ENCODE measurements at places on chromosomes 5 and 9.

DNA sequence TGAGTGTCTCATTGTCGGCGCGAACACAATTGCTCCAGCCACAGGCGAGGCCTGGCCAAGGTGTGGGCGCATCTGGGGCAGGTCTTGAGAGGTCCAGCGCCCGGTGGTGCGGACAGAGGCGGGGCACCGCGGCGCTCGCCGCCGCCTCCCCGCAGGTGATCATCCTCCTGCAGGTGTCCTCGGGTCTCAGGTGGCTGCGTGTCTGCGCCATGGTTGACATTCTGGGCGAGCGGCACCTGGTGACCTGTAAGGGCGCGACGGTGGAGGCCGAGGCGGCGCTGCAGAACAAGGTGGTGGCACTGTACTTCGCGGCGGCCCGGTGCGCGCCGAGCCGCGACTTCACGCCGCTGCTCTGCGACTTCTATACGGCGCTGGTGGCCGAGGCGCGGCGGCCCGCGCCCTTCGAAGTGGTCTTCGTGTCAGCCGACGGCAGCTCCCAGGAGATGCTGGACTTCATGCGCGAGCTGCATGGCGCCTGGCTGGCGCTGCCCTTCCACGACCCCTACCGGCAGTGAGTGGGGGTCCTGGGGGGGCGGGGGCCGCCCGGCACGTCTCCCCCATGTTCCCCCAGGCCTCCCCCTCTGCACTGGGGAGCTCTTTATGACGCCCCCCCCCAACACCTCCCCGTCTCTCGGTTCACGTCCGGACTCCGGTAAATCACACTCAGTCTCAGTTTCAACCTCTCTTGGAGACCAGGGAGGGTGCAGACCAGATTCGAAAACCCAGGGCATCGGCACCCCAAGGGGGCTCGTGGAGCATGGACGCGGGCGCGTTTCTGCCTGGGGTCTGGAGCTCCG lies 446 bp downstream of the NXNL2 start:
- no peak overlapping the region for H3K27ac ChIP-seq
- peaks cover 18% of the 10 kb centered on the region for H3K4me1 ChIP-seq
- peaks cover 12% of the 10 kb centered on the region for H3K27me3 ChIP-seq
- H3K4me3 ChIP-seq, result peak overlapping the region; percentile 82

GRCh38 chr9:133477992-133478850 lies 678 bp downstream of the SLC2A6 start:
- H3K27me3 ChIP-seq, result peaks cover 5% of the 10 kb centered on the region
- no peak overlapping the region for H3K27ac ChIP-seq
- H3K36me3 ChIP-seq, result peaks cover 3% of the 10 kb centered on the region
- peak overlapping the region; percentile 79 for H3K4me3 ChIP-seq
- peak; percentile 36 for DNase-seq
- H3K4me1 ChIP-seq, result no peaks in the 10 kb centered on the region

DNA sequence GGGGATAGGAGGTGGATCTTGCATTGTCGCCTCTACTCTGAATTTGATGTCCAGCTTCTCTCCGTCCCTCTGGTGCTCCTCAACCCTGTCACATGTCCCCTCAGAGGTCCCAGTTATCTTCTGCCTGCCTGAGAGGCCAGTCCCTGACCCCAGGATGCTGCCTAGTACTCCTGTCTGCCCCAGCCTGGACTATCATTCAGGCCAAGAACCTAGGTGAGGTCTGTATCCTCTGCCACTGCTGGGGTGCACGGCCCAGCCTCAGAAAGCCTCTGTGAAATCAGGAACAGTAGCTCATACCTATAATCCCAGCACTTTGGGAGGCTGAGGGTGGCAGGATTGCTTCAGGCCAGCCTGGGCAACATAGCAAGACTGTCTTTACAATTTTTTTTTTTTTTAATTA lies 8.6 kb downstream of the SPINK4 start:
- H3K36me3 ChIP-seq, result peaks cover 27% of the 10 kb centered on the region
- no peak overlapping the region for H3K27ac ChIP-seq
- peaks cover 10% of the 10 kb centered on the region for H3K4me1 ChIP-seq
- H3K4me3 ChIP-seq, result no peak overlapping the region
- peaks cover 5% of the 10 kb centered on the region for H3K27me3 ChIP-seq
- DNase-seq, result no peak

DNA sequence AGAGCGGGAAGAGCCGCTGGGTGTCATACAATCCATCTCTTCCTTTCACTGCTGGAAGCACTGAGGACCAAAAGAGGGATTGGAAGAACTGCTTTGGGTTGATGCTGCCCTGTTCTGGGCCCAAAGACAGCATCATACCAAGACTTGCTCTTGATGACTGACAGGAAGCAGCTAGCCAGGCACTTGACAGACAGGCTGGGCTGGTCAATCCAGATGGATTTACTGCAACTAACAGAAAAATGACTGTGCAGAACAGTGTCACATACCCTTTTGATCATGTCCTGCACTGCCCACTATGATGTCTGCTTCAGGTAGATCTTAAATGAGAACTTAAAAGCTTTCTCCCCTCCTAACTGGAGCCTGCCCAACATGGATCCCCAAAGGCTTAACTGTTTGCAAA lies 157.6 kb downstream of the CRB2 start:
- H3K36me3 ChIP-seq, result peaks cover 5% of the 10 kb centered on the region
- H3K27me3 ChIP-seq, result peaks cover 2% of the 10 kb centered on the region
- H3K4me1 ChIP-seq, result no peaks in the 10 kb centered on the region
- H3K27ac ChIP-seq, result no peak overlapping the region
- DNase-seq, result no peak
- H3K4me3 ChIP-seq, result no peak overlapping the region

DNA sequence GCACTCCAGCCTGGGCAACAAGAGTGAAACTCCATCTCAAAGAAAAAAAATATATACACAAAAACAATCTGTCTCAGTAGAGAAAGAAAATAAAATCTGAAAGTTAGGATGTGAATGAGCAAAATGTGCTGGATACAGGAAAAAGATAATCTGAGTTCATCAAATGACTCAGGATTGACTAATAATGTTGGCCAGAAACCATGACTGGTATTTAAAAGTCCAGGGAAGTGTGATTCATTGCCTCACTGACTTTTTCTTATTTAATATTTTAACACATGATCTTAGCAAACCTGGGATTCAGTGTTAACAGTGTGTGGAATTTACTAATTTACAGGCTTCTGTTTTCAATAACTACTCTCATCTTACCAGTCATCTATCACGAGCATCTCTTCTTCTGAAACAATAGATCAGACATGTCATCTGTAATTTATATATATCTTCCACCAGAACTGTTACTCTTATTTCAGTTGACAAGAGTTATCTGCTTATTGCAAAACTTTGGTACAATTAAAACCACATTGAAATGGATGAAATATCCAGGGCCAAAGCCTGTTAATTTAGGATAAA lies 256.7 kb downstream of the CDH12 start:
- no peak for DNase-seq
- H3K4me3 ChIP-seq, result no peak overlapping the region
- H3K27me3 ChIP-seq, result no peaks in the 10 kb centered on the region
- H3K36me3 ChIP-seq, result no peaks in the 10 kb centered on the region

DNA sequence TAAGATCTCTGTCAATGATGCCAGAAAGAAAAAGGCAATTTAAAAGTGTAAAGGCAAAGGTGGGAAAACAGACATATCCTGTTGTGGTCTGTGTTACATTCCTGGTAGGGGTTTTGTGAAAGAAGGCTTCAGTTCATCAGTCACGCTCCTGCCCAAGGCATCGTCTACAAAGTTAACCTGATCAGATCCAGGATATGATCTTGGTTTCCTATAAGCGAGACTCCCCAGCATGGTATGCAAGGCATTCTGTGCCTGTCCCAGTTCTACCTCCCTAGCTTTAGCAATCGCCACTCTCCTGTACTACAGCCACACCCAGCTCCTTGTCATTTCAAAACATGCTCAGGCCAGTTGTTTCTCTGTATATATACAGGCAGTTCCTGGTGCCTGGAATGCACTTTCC lies 58.0 kb upstream of the PTPN3 start:
- H3K4me3 ChIP-seq, result no peak overlapping the region
- peaks cover 43% of the 10 kb centered on the region for H3K4me1 ChIP-seq
- peak; percentile 9 for DNase-seq
- peak overlapping the region; percentile 16 for H3K27ac ChIP-seq

GRCh38 chr9:130332384-130332926 lies 66.9 kb downstream of the HMCN2 start:
- H3K4me3 ChIP-seq, result no peak overlapping the region
- peaks cover 14% of the 10 kb centered on the region for H3K36me3 ChIP-seq
- H3K27ac ChIP-seq, result no peak overlapping the region
- DNase-seq, result no peak
- H3K4me1 ChIP-seq, result peaks cover 24% of the 10 kb centered on the region

DNA sequence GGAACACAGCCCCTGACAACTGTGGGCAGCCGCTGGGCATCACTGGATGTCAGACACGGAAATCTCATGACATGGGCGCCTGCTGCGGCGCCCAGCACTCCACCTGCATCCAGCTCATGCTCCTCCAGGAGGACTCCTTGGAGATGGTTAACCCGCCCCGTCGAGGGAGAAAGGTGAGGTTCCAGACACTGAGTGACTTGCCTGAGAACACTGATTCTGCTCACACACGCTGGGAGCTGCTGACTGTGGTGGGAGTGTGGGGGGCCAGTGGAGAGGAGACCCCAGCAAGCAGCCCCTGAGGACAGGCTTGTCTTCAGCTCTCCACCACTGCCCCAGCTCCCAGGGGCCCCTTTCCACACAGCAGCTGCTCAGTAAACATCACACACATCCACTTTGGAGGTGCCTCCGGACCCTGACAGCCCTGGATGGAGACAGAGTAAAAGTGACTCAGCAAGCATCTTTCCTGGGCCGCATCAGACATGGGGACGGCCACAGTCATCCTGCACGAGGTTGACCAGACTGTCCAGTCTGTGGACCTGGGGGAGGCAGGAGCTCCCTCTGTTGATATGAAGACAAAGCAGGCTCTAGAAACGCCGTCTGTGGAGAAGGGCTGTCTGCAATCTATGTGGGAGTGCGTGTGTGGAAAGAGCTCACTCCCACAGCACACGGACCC lies 283.7 kb upstream of the IRX4 start:
- H3K4me3 ChIP-seq, result no peak overlapping the region
- H3K4me1 ChIP-seq, result peaks cover 2% of the 10 kb centered on the region
- no peak for DNase-seq
- H3K36me3 ChIP-seq, result no peaks in the 10 kb centered on the region
- peaks cover 3% of the 10 kb centered on the region for H3K27me3 ChIP-seq
- H3K27ac ChIP-seq, result no peak overlapping the region

DNA sequence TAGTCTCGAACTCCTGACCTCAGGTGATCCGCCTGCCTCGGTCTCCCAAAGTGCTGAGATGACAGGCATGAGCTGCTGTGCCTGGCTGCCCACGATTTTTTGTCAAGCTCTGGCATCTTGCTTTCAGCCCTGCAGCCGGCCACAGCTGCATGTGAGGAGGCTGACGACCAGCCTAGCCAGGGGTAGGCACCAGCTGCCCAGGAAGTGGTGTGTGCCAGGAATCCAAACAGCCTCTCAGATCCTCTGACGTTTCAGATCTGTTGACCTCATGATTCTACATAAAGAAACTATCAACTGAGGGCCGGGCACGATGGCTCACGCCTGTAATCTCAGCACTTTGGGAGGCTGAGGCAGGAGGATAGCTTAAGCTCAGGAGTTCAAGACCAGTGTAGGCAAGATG lies 19.0 kb downstream of the DYNC2I2 start:
- H3K4me1 ChIP-seq, result peaks cover under 1% of the 10 kb centered on the region
- H3K27ac ChIP-seq, result no peak overlapping the region
- H3K36me3 ChIP-seq, result peaks cover 13% of the 10 kb centered on the region

- no peak overlapping the region for H3K4me3 ChIP-seq
- no peaks in the 10 kb centered on the region for H3K27me3 ChIP-seq
- H3K27ac ChIP-seq, result no peak overlapping the region
- peaks cover 7% of the 10 kb centered on the region for H3K4me1 ChIP-seq
- DNase-seq, result no peak
Measured at GRCh38 chr5:159198063-159199036, 11.0 kb downstream of the RNF145 start.

- H3K27me3 ChIP-seq, result peaks cover 10% of the 10 kb centered on the region
- H3K4me1 ChIP-seq, result peaks cover 8% of the 10 kb centered on the region
- H3K27ac ChIP-seq, result no peak overlapping the region
- no peak for DNase-seq
- H3K36me3 ChIP-seq, result peaks cover 3% of the 10 kb centered on the region
- no peak overlapping the region for H3K4me3 ChIP-seq
Measured at GRCh38 chr5:375921-376798, 54.6 kb downstream of the AHRR start.

Measured in endothelial cell (in vitro differentiated cells).